MCF 10A (cell line): ENCODE measurements at places on chromosomes 16 and 17.

DNA sequence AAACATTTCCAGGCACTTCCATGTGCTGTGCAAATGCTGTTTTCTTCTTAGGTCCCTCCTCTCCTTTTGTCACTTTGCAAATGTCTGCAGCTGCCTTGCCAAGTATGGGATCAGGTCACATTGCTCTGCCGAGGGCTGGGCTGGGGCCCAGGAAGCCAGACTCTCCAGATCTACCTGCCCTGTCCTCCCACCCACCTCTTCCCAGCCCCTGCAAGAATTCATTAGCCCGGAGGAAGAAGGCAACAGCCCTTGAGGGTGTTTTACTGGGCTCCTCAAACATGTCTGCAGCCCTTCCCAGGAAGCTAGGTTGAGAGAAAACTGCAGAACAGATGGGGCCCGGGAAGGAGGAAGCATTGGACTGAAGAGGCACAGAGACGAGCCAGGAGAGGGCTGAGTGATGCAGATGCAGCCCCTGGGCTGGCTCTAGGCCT is 47.1 kb downstream of the WSB1 start:
- DNase-seq = no peak

GRCh38 chr16:56387396-56387795 is 37.9 kb downstream of the AMFR start:
- DNase-seq = no peak

DNA sequence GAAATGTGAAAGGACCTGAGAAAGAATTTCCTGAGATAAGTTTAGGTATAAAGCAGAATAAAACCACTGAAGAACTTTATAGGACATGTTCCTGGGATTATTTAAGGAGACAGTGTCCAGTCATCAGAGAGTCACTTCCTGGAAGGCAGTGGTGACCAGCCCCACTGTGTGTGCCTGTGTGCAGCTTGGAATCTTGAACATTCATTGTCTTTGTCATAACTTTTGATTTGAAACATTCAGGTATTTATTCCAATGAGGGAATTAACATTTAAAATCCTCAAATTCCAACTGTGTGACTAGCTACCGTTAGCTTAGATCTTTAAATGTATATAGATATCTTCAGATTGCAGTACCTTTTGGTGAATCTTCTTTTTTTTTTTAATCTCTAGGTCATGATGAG is 61.7 kb upstream of the MRC2 start:
- peak; percentile 35 for DNase-seq

- no peak for DNase-seq
Measured at GRCh38 chr17:6137716-6138502, 67.7 kb downstream of the WSCD1 start.

DNA sequence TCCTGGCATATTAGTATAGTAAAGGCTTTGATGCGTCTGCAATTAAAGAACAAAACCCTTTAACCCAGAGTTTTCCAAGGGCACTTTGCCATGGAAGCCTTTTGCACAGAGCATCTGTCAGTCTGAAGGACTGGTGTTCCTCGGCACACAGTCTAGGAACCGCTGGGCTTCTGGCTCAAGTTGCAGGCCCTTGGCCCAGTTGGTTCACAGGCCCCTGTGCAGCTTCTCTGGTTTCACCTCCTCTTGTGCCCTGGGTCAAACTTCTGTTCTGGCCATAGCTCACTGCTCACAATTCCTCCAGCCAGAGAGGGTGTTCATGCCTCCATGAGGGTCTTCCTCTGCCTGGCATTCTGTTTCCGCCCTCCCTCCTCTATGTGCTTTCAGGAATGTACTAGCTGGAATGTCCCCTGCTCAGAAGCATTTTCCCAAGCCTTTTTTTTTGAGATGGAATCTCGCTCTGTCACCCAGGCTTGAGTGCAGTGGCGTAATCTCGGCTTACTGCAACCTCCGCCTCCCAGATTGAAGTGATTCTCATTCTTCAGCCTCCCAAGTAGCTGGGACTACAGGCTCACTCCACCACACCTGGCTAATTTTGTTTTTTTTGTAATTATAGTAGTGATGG is 34.5 kb upstream of the TEX2 start:
- DNase-seq = no peak

DNA sequence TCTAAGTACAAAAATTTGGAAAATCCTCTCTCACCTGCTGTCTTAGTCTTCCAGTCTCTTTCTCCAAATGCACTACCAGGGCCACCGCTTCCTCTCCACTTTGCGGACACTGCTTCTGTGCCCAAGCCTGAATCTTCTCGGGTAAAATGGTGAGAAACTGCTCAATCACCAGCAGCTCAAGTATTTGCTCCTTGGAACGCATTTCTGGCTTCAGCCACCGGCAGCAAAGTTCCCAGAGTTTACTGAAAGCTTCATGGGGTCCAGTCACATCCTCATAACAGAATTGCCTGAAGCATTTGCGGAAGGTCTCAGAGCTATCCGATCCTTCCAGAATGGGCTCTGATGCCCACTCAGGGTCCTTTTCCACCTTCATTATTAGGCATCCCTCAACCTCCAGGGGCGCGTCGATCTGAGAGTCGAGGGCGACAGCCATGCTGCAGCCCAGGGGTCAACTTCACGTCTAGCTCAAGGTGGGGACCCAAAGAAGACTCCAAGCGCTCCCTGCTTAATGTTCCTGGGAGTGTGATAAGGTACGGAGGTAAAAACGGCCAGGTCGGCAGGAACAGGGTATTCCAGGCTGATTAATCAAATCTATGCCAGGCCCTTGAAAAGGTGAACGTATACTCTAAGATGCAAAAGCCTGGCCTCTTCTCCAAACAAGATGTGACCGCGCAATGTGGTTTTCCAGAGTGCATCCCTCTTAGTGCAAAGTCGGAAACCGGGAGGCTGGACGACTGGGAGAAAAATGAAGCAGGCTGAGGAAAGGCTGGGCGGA is 763 bp downstream of the ZKSCAN2 start:
- no peak for DNase-seq

DNA sequence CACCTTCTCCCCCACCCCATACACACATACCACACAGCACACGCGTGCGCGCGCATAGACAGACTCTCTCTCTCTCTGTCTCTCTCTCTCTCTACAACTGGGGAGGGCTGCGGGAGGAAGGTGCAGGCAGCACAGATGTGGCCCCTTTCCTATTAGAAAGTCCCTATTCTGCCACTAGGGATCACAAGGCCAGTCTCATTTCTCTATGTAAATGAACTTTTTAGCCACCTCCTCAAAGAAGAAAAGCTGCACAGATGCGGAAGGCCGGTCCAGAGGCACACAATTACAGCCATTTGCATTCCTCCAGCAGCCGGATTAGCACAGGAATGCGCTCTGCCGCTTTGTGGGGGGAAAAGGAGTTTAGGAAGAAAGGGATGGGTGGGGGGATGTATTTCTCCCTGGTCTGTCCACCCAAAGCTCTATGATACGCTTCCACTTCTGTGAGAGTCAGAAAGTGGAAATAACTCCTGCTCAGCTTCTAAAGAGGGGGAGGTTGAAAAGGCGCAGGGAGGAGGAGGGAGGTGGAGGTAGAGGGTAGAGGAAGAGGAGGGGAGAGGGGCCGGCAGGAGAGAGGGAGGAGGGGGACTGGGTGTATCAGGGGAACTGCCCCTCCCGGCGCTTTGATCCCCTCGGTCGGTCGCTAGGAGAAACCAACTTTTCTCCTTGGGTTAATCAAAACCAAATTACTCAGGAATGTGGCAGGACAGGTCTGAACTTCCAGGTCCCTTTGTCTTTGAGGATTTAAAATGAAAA is 11.7 kb downstream of the ZFHX3 start:
- DNase-seq = no peak

- no peak for DNase-seq
Measured at GRCh38 chr17:55416000-55416399, 5.6 kb downstream of the MMD start.

GRCh38 chr17:78728495-78728894 is 53.6 kb downstream of the CYTH1 start:
- no peak for DNase-seq
